Upper lobe of right lung (tissue), 1 donor: ENCODE measurements at places on chromosomes 1 and 21. TPM values are rescaled to one million over a fixed set of nuclear protein-coding genes. Genes with fewer than 3 reads are reported as not detected.

- H3K27ac ChIP-seq, result no peak overlapping the region
- no peak for DNase-seq
- H3K4me1 ChIP-seq, result no peaks in the 10 kb centered on the region
- no peak overlapping the region for H3K4me3 ChIP-seq
- no peaks in the 10 kb centered on the region for H3K27me3 ChIP-seq
Measured at GRCh38 chr1:211715971-211716370, 40.5 kb upstream of the NEK2 start.

The PCAT6 gene
- 0.81 TPM for total RNA-seq

The RIPPLY3 gene
- not detected for total RNA-seq

GRCh38 chr1:36864823-36865601, 169.3 kb downstream of the GRIK3 start:
- no peaks in the 10 kb centered on the region for H3K36me3 ChIP-seq
- H3K4me3 ChIP-seq, result no peak overlapping the region
- no peak for DNase-seq
- H3K27ac ChIP-seq, result no peak overlapping the region
- no peaks in the 10 kb centered on the region for H3K4me1 ChIP-seq

DNA sequence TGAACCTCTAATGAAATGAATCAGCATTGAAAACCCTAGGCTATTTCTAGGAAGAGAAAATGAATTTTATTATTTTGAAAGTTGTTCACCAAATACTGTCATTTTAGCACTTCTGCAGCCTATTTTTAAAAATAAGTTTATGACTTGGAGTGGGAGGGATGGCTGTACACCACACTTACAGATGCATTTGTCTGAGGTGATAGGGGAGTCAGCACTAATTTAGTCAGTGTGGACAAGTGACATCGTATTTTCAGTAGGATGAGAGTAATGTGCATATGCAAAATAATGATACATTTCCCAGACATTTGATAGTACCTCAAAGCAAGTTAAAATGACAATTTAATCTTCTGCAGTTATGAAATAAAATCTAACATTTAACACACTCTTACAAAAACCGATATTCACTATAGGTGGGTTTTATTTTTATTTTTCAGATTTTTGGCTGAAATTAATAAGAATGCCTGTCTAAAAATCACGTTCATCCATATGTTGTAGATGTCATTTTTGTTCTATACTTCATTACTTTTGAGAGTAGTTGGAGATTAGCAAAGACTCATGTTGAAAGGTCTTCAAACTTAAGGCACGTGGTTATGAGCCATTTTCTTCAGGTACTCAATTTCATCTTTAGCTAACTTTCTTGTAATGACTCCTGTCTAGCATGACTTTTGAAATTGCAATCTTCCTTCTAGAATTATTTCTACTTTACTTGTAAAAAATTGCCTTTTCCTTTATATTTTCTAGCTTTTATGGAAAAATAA, 186.7 kb downstream of the NCAM2 start:
- DNase-seq, result no peak
- H3K4me1 ChIP-seq, result no peaks in the 10 kb centered on the region
- H3K4me3 ChIP-seq, result no peak overlapping the region
- H3K36me3 ChIP-seq, result no peaks in the 10 kb centered on the region

The GPR52 gene
- 1.9 TPM for total RNA-seq

DNA sequence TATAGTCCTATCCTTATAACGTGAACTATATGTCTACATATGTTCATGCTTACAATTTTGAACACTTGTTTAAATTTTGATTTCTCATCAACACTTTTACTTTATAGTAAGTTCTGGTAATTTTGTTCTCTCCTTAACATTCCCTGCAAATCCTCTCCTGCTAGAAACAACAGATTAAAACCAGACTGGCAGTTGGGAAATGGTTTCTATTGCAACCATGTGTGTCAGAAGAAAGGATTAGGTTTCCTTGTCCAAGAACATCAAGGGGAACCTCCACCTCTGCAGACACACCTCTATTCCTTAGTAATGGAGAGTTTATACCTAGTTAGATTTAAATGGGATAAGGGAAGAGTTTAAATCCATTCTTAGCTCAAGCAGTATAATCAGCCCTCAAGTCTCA, 3.3 kb upstream of the WARS2 start:
- no peak overlapping the region for H3K4me3 ChIP-seq
- no peak overlapping the region for H3K27ac ChIP-seq
- DNase-seq, result no peak
- H3K27me3 ChIP-seq, result no peaks in the 10 kb centered on the region
- H3K36me3 ChIP-seq, result no peaks in the 10 kb centered on the region

The DNAJB4 gene
- total RNA-seq, result 35.8 TPM

DNA sequence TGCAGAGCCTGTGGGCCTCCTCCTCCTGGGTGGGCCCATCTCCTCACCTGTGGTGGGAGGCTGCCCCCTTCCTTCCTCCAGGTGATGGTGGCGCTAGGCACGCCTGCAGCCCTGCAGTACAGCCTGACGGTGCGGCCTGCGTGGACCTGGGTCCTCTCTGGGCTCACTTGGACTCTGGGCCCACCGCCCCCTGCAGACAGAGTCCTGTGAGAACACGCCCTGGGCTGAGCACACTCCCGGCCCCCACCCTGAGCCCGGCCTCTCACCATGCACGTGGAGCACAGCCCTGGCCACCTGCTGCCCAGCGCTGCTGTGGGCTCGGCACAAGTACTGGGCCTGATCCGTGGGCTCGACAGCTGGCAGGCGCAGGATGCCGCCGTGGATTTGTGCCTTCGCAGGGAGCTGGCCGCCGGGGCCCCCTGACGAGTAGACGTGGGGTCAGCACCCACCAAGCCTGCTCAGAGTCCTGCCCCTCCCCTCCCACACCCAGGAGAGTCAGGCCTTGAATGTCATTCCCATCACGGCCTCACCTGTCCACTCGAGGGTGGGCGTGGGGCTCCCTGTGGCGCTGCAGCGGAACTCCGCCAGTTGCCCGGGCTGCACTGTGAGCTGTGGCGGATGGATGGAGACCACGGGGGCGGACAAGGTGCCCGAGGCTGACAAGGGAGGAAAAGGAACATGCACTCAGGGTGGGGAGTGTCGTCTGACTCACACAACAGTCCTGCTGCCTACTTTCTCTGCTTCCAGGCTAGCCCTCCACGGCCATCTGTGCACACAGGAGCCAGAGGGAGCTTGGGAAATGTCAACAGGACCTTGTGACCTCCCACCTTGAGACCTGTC, 43.4 kb downstream of the LDLRAD2 start:
- H3K4me1 ChIP-seq, result no peaks in the 10 kb centered on the region
- no peak overlapping the region for H3K27ac ChIP-seq
- H3K36me3 ChIP-seq, result peaks cover 99% of the 10 kb centered on the region
- H3K27me3 ChIP-seq, result no peaks in the 10 kb centered on the region
- H3K4me3 ChIP-seq, result no peak overlapping the region
